Activated T-helper 1 cell treated with anti-CD3 and anti-CD28 coated beads, Interleukin-12 subunit alpha, Interleukin-12 subunit beta, Interleukin-2, Interleukin-4 antibody, amounts not matched to agents 30 ng/mL and 10 ng/mL and 1 ng/mL, durations not matched to agents 14 hours and 24 hours and 36 hours (primary cell): ENCODE measurements at places on chromosomes 12 and 14. TPM values are rescaled to one million over a fixed set of nuclear protein-coding genes. Genes with fewer than 3 reads are reported as not detected.

SLC17A8 gene
- not detected in 2 replicates for total RNA-seq

DNA sequence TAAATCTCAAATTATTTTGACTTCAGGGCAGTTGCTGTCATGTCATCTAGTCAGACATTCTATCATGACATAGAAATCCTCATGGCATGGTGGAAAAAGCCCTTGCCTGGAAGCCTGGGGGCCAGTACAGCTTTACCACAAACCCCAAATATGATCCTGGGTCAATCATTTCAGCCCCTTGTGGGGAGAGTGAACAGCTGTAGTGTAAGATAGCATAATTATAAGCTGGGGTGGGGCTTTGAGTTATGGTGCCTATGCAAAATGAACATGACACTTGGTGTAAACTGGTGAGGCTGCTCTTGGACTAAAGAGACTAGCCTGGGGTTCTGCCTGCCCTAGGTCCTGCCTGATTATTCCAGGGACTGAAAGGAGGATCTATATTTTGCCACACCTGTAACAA, 207.7 kb upstream of the DDHD1 start:
- no peak for DNase-seq

DNA sequence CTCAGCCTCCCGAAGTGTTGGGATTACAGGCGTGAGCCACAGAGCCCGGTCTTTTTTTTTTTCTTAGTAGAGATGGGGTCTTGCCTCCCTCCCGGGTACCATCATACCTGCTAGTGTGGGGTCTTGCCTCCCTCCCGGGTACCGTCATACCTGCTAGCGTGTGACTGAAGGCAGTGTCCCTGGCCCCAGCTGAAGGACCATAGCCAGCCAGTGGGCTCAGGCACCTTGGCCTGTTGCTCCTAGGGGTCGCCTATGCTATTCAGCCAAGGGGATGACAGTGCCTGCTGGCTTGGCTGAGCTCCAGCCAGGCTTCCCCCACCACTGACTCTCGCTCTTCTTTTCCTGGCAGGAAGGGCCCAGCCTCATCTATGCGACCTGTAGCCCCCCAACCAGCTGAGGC, 10.5 kb upstream of the BLTP3B start:
- DNase-seq = no peak

- no peak for DNase-seq
Measured at GRCh38 chr12:15453613-15454012, 131.3 kb downstream of the PTPRO start.

DNA sequence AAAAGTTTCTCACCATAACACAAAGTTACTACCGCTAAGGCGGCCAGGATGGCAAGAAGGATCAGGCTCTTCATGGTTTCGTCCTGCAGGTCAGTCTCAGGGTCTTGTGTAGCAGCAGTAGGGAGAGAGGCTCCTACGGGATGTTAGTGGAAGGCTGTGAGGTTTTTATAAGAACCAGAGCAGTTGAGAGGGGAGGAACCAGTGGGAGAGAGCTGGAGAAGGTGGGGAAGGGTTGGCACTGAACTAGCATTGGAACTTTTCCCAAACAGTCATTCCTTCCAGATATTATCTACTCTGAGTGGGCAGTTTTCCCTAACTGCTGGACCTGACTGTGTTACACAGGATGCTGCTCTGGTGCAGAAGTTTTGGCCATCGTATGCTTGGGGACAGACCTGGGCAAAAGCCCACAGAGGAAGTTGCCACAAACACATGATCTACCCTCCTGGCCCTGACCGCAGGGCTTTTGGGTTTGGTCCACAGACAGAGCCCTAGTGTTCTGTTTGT, at the start of gene MGP:
MGP (minus strand) TSS at position 137 of the 504 bp plus-strand sequence; CDS start at position 74, 63 bp downstream.
- DNase-seq = no peak

- DNase-seq = no peak
Measured at GRCh38 chr12:21980544-21980943, 39.3 kb upstream of the ABCC9 start.

DNA sequence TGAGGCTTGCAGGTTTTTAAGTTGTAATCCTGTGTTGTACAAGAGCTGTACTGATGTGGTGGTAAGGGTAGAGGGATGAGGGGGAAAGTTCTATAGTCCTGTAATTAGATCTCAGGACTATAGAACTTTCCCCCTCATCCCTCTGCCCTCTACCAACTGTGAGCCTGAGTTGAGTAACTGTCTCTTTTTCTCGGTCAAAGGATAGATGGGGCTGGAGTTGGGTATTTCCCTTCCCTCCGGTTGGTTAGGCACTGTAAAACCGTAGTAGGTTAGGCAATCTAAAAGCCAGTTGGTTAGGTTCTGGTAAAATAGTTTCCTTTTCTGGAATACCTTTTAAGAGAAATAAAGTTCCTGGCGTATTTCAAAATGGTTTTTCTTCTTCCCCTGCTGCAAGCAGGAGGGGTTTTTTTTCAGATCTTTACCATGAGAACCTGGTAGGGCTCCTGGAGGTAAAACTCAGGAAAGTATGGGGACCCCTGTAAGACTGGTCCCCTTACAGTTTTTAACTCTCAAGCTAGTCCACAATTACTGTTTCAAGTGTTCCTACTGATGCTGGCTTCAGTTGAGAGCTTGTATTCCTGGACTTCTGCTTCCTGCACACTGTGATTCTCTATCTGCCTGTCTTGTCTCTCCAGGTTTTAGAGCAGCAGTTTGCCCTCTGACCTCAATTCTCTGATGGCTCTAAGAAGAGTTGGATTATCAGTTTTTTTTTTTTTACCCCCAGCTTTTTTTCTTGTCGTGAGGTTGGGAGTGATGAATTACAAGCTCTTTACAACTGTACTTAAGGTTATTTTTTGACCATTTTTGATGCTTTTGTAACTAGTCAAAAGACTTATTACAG, 58.7 kb downstream of the FUT8 start:
- DNase-seq = no peak

NTN4 gene
- not detected in 2 replicates for total RNA-seq

GPR162 gene
- 0.29 and 0.32 TPM in 2 replicates for total RNA-seq

TCL1B gene
- not detected in 2 replicates for total RNA-seq

GRCh38 chr14:54815515-54815914, 87.1 kb downstream of the GCH1 start:
- no peak for DNase-seq

- no peak for DNase-seq
Measured at GRCh38 chr14:27386391-27386790, 788.6 kb upstream of the NOVA1 start.

KCNC2 gene
- not detected in 2 replicates for total RNA-seq

- no peak for DNase-seq
Measured at GRCh38 chr14:86013641-86014040, 483.7 kb downstream of the FLRT2 start.

DNA sequence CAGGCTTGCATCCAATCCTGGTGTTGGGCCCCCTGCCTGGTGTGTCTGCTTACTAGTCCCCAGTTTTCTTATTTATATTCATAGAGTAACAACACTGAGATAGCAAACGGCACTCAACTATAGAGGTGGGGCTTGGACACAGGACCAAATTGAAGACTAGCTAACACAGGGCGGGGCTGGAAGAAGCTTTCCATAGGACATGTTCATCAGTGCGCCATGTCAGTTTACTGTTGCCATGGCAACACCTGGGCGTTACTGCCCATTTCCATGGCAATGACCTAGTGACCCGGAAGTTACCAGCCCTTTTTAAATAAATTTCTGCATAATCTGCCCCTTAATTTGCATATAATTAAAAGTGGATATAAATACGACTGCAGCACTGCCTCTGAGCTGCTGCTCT, 275.5 kb upstream of the TMEM132C start:
- DNase-seq = no peak

GRCh38 chr12:93591137-93591868, 18.8 kb downstream of the SOCS2 start:
- DNase-seq = no peak

MMP14 gene
- total RNA-seq = 1.5 and 2.6 TPM in 2 replicates
